Naive thymus-derived CD8-positive, alpha-beta T cell (primary cell): ENCODE measurements at places on chromosomes 3 and 15. TPM values are rescaled to one million over a fixed set of nuclear protein-coding genes. Genes with fewer than 3 reads are reported as not detected.

GRCh38 chr15:29638781-29639180 is 183.5 kb downstream of the TJP1 start:
- DNase-seq = no peak
- peaks cover 10% of the 10 kb centered on the region for H3K27me3 ChIP-seq
- no peak overlapping the region for H3K27ac ChIP-seq
- no peak overlapping the region for H3K4me3 ChIP-seq
- H3K4me1 ChIP-seq = no peaks in the 10 kb centered on the region

DNA sequence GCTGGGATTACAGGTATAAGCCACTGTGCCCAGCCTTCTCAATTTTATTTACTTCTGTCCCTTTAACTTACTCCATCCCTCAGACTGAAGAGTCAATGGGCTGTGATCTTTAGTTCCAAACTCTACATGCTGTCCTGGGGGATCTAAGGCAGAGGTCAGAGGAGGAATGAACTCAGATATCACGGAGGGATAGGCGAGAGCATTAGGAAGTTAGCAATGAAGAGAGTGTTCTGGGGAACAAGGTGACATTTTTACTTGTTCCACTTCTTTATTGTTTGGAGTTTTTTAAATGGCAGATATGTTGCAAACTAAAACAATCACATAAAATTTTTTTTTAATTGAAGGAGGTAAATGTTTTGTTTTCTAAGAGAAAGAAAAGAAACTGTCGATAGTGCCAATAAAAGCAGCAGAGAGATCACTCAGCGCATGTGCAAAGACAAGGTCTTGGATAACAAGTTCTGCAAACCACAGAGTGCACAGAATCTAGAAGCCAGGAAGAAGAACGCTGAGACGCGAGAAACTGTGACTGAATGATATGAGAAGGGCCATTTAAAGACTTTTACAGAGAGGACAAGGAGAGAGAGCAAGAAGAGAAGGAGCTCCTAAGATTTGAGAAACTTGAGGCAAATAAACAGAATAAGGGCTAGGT is 10.8 kb upstream of the CA12 start:
- DNase-seq = peak; percentile 46
- peak overlapping the region; percentile 13 for H3K27ac ChIP-seq
- peaks cover 5% of the 10 kb centered on the region for H3K27me3 ChIP-seq
- peak overlapping the region; percentile 47 for H3K4me3 ChIP-seq
- peaks cover 14% of the 10 kb centered on the region for H3K4me1 ChIP-seq
- H3K36me3 ChIP-seq = no peaks in the 10 kb centered on the region

GRCh38 chr3:52721002-52721729 is 15.3 kb downstream of the SPCS1 start:
- H3K36me3 ChIP-seq = peaks cover 5% of the 10 kb centered on the region
- DNase-seq = no peak
- H3K27me3 ChIP-seq = no peaks in the 10 kb centered on the region
- H3K4me1 ChIP-seq = peaks cover 12% of the 10 kb centered on the region
- peak overlapping the region; percentile 72 for H3K4me3 ChIP-seq

DNA sequence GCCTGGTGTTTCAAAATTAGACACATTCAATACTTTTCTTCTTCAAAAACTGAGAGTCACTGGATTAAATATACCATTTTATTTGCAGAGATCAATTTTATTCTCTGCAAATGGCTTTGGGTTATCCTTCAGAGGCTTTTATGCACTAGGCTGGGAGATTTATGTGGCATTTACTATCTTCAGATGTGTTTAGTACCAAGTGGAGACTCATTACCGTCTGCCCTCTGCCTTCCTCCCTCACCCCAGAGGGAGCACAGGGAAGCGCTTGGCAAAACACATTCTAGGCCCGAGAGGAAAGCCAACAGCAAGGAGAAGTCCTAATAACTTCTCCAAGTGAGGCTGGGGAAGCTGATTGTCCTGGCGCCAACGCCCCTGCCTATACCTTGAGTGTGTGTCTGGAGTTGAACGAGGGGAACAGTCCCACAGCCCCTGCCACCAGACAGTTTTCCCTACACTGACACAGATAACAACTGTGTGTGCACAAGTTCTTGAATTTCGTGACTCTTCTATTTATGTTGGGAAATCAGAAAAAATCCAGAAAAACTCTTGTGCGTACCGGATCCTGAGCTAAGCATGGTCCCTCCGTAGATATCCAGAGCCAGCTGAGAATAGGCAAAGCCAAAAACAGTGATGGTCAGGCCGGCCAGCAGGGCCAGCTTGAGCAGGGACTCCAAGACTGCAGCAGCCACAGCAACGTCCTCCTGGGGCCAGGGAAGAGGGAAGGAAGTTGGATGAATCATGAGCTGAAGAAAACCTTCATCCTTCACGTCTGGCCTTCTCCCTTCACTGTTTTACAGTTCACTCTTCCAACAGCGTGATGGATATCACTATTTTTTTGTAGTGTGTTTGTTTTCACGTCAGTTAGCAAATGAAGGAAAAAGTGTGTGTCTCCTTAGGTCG is 26.6 kb downstream of the RFT1 start:
- peaks cover 25% of the 10 kb centered on the region for H3K4me1 ChIP-seq
- H3K27ac ChIP-seq = no peak overlapping the region
- no peak for DNase-seq
- peaks cover 86% of the 10 kb centered on the region for H3K36me3 ChIP-seq
- no peaks in the 10 kb centered on the region for H3K27me3 ChIP-seq

DNA sequence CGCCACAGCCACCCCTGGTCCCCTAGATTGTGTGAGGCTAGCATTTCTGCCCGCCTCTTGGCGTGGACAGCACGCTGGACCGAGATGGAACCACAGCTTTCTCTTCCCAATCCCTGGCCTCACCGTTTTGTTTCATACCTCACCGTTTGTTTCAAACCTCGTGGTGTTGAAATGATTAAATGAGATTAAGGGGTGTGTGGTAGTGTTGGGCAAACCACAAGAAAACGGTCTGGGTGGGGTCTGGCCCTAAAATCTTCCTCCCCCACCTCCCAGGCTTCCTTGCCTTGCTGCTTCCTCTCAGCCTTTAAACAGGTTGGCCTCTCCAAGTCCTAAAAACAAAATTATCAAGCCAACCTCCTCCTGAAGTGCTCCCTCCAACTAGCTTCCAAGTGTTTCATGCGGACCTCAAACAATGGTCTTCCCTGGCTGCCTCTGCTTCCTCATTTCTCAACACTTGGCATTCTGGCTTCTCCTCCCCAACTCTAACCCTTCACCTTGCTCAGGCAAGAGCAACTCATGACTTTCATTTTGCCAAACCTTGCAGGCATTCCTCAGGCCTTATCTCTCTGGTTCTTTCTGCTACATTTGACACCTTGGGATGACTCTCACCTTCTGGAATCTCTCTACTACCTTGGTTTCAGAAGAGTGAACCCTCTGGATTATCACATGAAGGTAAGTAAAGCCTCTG is 1.4 kb upstream of the ATP13A3 start:
- peak; percentile 15 for DNase-seq
- H3K4me1 ChIP-seq = peaks cover 27% of the 10 kb centered on the region
- no peaks in the 10 kb centered on the region for H3K27me3 ChIP-seq
- H3K36me3 ChIP-seq = peaks cover 3% of the 10 kb centered on the region

GRCh38 chr15:70723122-70723422 is 40.3 kb downstream of the UACA start:
- DNase-seq = no peak
- H3K4me3 ChIP-seq = no peak overlapping the region
- H3K4me1 ChIP-seq = no peaks in the 10 kb centered on the region
- peaks cover 11% of the 10 kb centered on the region for H3K27me3 ChIP-seq
- H3K27ac ChIP-seq = no peak overlapping the region
- no peaks in the 10 kb centered on the region for H3K36me3 ChIP-seq

DNA sequence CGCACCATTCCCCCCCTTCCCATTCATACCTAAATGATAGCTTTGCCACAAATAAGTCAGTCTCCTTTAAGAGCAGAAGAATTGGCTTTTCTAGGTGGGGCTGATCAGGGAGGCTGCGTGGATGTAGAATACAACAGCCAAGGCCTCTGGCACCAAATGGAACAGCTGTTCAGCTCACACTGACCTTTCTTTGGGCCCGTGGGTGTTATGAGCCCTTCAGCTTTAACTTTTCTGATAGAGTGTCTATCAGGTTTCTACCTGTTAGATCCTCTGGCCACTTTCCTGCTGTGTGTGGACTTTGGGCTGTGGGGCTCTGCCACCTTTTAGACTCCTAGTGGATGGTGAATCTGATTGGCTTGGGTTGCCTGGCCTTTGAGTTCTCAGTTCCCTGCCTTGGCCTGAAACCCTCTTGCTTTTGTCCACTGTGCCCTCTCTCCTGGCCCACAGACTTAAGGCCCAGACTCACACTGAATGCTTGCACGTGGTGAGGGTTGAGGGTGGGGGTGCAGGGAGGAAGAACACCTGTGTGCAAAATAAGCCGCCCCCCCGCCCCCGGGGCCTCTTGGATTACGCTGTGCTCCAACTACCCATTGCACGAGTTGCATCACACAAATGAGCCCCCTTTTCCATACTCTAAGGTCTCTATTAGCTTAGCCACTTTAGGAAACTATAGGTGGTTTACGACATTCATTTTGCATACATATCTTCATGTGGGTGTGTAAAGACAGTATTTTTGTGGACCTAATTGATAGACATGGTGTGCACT is 1.3 kb upstream of the RFX7 start:
- no peaks in the 10 kb centered on the region for H3K27me3 ChIP-seq
- no peaks in the 10 kb centered on the region for H3K36me3 ChIP-seq
- peak overlapping the region; percentile 95 for H3K27ac ChIP-seq
- H3K4me3 ChIP-seq = peak overlapping the region; percentile 87
- peak; percentile 25 for DNase-seq
- peaks cover 32% of the 10 kb centered on the region for H3K4me1 ChIP-seq

- DNase-seq = no peak
- no peaks in the 10 kb centered on the region for H3K27me3 ChIP-seq
- peak overlapping the region; percentile 93 for H3K27ac ChIP-seq
- peak overlapping the region; percentile 91 for H3K4me3 ChIP-seq
- peaks cover 10% of the 10 kb centered on the region for H3K36me3 ChIP-seq
Measured at GRCh38 chr3:121836064-121836463, 1.1 kb downstream of the EAF2 start.

GRCh38 chr3:176904506-176904905 is 292.8 kb downstream of the TBL1XR1 start:
- no peak for DNase-seq
- H3K4me1 ChIP-seq = no peaks in the 10 kb centered on the region
- H3K27me3 ChIP-seq = peaks cover 8% of the 10 kb centered on the region
- no peak overlapping the region for H3K4me3 ChIP-seq
- H3K27ac ChIP-seq = no peak overlapping the region

- H3K36me3 ChIP-seq = no peaks in the 10 kb centered on the region
- no peak overlapping the region for H3K27ac ChIP-seq
- H3K4me3 ChIP-seq = no peak overlapping the region
- no peaks in the 10 kb centered on the region for H3K27me3 ChIP-seq
Measured at GRCh38 chr3:174331095-174331800, 527.9 kb upstream of the NAALADL2 start.

DNA sequence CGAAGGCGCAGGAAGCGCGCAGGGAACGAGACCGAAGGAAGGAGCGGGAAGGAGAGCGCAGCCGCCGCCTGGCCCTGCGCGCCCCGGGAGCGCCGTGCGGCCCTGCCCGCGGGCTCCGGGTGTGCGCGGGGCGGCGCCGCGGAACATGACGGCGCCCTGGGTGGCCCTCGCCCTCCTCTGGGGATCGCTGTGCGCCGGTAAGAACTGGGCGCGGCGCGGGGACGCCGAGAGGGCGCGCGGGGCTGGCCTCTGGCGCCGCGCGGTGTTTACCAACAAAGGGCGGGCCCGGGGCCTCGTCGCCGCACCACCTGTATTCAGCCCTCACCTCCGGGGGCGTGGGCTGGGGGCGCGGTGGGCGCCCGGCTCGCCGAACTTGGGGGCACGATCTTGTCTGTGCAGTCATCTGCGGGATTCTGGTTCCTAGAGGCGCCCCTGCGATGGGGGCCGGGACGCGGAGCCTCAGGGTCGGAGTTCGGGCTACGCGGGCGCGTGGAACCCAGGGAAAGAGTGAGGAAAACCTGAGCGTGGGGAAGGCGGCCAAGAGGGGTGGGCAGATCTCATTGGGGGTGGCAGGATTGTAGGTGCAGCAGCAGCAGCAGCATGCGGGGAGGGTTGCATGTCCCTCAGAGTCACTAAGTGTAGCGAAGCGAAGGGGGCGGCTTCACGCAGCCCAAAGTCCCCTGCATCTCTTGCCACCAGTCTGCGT is 641 bp downstream of the ACVR2B start:
- peak overlapping the region; percentile 94 for H3K4me3 ChIP-seq
- peak overlapping the region; percentile 90 for H3K27ac ChIP-seq
- peaks cover 5% of the 10 kb centered on the region for H3K36me3 ChIP-seq
- no peaks in the 10 kb centered on the region for H3K27me3 ChIP-seq
- peak; percentile 41 for DNase-seq

- H3K36me3 ChIP-seq = no peaks in the 10 kb centered on the region
- H3K27ac ChIP-seq = no peak overlapping the region
- no peak for DNase-seq
- no peak overlapping the region for H3K4me3 ChIP-seq
Measured at GRCh38 chr3:146589899-146590508, 15.1 kb downstream of the PLSCR5 start.

DNA sequence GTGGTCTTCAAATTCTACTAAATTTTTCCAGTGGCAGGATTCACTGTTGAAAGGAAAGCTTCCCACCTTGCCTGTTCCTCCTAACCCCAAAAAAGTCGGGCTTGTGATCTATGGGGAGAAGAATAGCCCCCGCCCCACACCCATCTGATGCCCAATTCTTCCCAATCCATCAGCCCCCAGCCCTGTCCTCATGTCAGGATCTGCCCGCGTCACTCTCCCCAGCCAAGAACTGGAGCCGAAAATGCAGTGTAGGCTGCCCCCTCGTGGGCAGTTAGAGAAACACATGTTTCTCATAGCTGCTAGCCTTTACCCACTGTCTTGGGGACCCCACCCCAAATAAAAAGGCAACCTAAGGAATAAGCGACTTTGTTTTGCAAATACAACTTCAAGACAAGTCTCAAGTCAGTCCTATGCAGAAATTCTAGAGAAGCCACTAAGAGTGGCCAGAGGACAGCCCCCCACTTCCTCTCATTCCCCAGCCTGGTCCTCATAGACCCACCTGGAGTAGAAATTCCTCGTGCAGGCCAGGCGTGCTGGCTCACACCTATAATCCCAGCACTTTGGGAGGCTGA is 13.0 kb upstream of the CSK start:
- peak; percentile 79 for DNase-seq
- peaks cover 30% of the 10 kb centered on the region for H3K4me1 ChIP-seq
- no peak overlapping the region for H3K27ac ChIP-seq
- no peak overlapping the region for H3K4me3 ChIP-seq
- no peaks in the 10 kb centered on the region for H3K27me3 ChIP-seq

DNA sequence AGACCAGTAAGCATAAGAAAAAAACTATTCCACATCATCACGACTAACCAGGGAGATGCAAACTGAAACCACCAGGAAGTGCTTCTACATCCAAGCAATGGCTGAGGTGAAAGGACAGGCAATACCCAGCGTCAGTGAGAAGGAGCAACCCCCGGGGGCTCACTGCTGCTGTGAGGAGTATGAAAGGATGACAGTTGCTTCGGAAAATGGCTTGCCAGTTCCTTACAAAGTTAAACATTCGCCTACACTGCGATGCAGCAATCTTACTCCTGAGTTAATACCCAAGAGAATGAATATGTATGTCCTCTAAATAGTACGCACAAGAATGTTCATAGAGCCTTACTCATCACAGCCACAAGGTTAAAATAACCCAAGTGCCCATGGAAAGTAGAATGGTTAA is 13.3 kb upstream of the PLXNA1 start:
- peaks cover 15% of the 10 kb centered on the region for H3K27me3 ChIP-seq
- H3K4me1 ChIP-seq = no peaks in the 10 kb centered on the region
- H3K36me3 ChIP-seq = no peaks in the 10 kb centered on the region
- DNase-seq = no peak
- H3K27ac ChIP-seq = no peak overlapping the region

GRCh38 chr3:16132190-16132589 is 42.3 kb upstream of the GALNT15 start:
- H3K4me1 ChIP-seq = no peaks in the 10 kb centered on the region
- no peak for DNase-seq
- H3K36me3 ChIP-seq = no peaks in the 10 kb centered on the region
- no peaks in the 10 kb centered on the region for H3K27me3 ChIP-seq

AMT gene
- 9.9 TPM for total RNA-seq

DZIP1L gene
- total RNA-seq = not detected

HYAL1 gene
- 0.39 TPM for total RNA-seq

CRTAP gene
- 45.7 TPM for total RNA-seq

DUOXA1 gene
- 0.77 TPM for total RNA-seq

KBTBD13 gene
- not detected for total RNA-seq
